GM18507 (cell line): ENCODE measurements at places on chromosomes 11 and 22.

DNA sequence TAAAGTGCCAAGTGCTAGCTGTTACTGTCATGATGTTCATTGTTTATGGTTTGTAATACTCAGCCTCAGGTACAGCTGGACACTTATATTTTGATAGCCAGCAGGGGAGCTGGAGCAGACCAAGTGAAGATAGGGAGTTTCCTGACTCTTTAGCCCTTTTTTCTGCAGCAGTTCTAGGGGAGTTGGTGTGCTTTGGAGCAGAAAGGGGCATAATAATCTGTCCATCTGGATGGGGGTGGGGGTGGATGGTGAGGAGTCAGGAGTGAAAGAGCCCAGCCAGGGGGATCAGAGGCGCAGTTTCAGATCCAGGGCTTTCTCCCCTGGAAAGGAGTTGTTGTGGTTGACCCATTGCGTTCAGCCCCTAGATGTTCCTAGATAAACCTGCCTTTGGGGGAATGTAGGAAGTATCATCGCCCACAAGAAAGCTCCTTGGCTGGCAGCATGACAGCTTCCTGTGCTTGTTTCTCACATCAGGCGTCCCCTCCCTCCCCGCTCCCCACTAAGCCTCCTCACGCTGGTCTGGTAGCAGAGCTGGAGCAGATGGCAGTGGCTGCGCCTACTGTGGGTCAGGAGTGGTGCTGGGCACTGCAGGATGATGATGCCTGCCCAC is 41.9 kb downstream of the MED15 start:
- no peak for DNase-seq

DNA sequence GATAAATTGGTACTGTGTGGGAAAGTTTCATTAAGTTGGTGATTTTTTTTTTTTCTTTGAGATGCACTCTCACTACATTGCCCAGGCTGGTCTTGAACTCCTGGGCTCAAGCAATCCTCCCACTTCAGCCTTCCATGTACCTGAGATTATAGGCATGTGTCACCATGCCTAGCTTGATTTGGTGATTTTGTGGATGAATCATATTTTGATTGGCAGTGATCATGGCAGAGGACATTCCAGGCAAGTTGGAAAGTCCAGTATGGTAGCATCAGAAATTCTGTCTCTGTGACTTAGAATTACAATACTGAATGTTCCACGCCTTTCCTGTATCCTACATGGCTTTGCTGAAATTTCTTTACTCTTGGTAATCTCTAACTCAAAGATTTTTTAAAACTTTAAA is 49.4 kb downstream of the HORMAD2 start:
- DNase-seq: no peak

GRCh38 chr11:112871909-112872500 is 89.2 kb upstream of the NCAM1 start:
- no peak for DNase-seq

- DNase-seq: no peak
These were observed 24.3 kb downstream of the MPPED2 start for GRCh38 chr11:30561691-30562415.

DNA sequence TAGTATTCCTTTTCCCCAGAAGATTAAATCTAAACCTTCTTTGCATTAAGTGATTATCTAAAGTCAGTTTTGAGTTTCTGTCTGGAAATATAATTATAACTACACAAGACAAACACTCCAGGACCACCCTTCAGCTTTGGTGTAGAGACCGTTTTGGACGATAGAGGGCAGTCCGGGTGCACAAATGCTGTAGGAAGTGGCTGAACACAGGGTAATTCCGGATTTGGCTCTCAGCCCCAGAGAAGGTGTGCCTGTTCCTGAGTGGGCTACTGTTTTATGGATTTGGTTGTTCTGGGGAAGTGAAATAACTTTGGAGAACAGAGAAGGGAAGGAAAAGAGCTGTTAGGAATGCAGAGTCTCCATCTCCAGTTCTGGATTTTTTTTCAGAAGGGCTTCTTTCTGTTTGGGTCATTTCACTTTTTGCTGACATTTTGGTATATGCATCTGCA is 14.8 kb downstream of the EXT2 start:
- peak; percentile 29 for DNase-seq

DNA sequence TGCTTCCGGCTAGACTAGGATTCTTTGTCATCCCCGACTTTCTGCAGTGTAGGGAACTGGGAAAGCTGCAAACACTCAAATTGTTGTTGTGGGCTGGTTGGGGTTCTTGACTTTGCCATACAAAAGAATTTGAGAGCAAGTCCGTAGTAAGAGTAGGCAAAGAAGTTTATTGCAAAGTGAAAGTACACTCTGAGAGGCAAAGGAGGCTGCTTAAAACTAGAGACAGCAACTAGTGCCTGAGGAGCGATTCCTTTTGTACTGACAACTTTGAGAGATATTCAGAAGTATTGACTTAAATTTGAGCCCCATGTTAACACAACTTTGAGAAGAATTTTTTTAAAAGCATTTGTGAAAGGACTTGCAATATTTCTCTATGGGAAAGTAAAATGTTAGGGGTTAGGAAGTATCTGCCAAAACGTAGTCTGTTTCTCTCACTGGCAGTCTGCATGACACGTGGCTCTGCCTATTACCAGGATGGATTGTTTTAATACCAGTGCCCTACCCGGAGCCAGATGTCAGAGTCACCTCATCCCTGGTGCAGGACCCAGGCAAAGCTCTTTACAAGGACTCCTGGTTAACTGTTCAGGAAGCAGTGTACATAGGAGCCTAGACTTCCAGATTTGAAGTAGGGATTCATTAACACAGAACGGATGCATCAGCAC is 85.0 kb upstream of the CLPB start:
- DNase-seq: no peak

GRCh38 chr22:21975854-21976345 is 6.7 kb downstream of the TOP3B start:
- no peak for DNase-seq

- no peak for DNase-seq
These were observed 378.1 kb downstream of the CADM1 start for GRCh38 chr11:115126092-115126491.

DNA sequence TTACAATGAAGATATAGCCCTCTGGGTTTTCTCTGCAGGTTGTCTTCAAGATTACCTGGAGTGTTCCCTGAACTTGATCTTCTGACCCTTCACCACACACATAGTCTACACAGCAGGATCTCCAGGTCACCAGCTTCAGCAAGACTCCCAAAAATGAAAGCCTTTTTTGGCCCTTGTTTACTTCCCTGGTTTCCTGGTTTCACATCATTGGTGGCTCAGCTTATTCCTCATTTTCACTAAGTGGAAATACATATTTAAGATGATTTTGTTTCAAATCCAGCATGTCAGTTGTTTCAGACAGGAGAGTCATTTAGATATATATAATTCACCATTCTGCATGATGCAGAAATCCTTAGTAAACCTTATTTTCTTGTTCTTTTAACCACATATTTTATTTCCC is 41.6 kb upstream of the MPEG1 start:
- no peak for DNase-seq

GRCh38 chr11:10197091-10197490 is 96.9 kb downstream of the SBF2 start:
- DNase-seq: no peak

- no peak for DNase-seq
These were observed 499 bp downstream of the ATL3 start for GRCh38 chr11:63670433-63671321.
